ENCODE measurements at places on chromosomes 2 and 18. TPM values are rescaled to one million over a fixed set of nuclear protein-coding genes. Genes with fewer than 3 reads are reported as not detected.

PRKAG3 gene
- total RNA-seq = not detected

DNA sequence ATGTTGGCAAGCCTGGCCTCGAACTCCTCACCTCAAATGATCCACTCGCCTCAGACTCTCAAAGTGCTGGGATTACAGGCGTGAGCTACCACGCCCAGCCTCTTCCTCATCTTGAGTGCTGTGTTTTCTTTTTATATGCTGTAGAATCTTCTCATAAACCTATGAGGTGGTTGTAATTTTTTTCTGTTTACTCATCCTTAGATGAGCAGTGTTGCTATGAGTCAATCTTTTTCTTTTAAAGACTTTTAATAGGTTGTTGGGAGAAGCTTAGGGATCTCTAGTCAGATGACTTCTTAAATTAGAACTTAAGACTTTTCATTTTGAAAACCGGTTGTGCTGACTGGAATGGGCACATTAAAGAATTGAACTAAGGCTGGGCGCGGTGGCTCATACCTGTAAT lies 8.7 kb upstream of the AAK1 start:
- H3K27ac ChIP-seq = peak overlapping the region; percentile 60
- no peak overlapping the region for H3K4me3 ChIP-seq
- no peaks in the 10 kb centered on the region for H3K36me3 ChIP-seq
- H3K27me3 ChIP-seq = no peaks in the 10 kb centered on the region

ZNF385B gene
- not detected for total RNA-seq

GRCh38 chr2:226678422-226678821 lies 121.2 kb downstream of the IRS1 start:
- H3K27ac ChIP-seq = no peak overlapping the region
- no peak overlapping the region for H3K4me3 ChIP-seq
- DNase-seq = no peak
- H3K36me3 ChIP-seq = no peaks in the 10 kb centered on the region

TIGD1 gene
- 3.7 TPM for total RNA-seq

TCF23 gene
- not detected for total RNA-seq

- no peak overlapping the region for H3K27ac ChIP-seq
- H3K4me3 ChIP-seq = no peak overlapping the region
- no peaks in the 10 kb centered on the region for H3K36me3 ChIP-seq
- no peaks in the 10 kb centered on the region for H3K4me1 ChIP-seq
- DNase-seq = no peak
- H3K27me3 ChIP-seq = peaks cover 9% of the 10 kb centered on the region
Measured at GRCh38 chr2:66235428-66235827, 199.5 kb upstream of the MEIS1 start.

DNA sequence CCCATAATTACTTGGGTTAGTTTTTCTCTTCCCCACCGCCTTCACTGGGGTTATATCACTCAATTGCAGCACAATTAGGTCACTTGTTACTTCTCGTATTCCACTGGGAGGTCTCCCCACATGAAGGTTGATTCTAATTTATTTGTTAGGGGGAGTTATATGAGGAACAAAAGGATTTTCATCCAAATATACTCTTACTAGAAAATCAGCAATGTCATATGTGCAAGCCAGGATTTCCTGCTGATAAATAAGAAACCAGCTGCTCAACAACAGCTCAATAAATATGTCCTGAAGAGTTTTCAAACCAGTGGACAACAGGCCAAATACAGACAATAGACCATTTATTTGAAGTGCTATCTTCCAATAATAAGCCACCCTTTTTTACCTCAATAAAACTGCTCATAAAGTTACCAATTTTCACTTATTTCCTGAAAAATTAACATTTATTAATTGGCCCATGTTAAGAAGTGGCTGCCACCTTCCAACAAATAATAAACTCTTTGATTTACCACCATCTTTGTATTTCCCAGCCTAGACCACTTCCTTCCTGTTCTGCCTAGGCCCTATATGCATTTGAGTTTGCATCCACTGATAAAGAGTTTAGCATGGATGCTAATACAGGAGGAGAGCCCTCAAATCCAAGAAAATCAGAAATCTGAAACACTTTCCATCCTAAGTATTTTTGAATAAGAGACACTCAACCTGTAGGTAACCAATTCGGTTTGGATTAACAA lies 184.4 kb upstream of the SLC39A10 start:
- no peaks in the 10 kb centered on the region for H3K36me3 ChIP-seq
- H3K4me1 ChIP-seq = 0 out of 2 replicates have a peak, but pooled peaks cover 4% of the 10 kb centered on the region
- no peak overlapping the region for H3K4me3 ChIP-seq
- H3K27ac ChIP-seq = no peak overlapping the region
- DNase-seq = no peak
- H3K27me3 ChIP-seq = no peaks in the 10 kb centered on the region

ERBB4 gene
- not detected for total RNA-seq

DNA sequence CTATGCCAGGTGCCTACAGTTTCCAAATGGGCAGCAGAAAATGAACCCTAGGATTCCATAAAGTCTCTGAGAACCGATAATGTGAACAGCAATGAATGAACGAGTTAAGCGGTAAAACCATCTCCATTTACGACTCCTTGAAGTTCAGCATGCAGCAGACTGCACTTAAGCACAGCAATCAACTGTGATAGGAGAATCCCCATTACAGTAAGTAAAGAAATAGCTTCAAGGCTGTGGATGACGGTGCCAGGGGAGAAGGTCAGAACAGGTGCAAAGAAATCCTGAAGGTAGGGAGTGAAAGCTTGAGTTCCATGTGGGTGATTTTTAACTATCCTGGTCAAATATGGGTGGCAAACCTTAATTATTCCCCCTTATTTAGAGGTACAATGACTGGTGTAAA lies 444.4 kb downstream of the NCKAP5 start:
- no peak overlapping the region for H3K27ac ChIP-seq
- no peak for DNase-seq
- H3K36me3 ChIP-seq = no peaks in the 10 kb centered on the region
- no peaks in the 10 kb centered on the region for H3K27me3 ChIP-seq
- no peak overlapping the region for H3K4me3 ChIP-seq

DNA sequence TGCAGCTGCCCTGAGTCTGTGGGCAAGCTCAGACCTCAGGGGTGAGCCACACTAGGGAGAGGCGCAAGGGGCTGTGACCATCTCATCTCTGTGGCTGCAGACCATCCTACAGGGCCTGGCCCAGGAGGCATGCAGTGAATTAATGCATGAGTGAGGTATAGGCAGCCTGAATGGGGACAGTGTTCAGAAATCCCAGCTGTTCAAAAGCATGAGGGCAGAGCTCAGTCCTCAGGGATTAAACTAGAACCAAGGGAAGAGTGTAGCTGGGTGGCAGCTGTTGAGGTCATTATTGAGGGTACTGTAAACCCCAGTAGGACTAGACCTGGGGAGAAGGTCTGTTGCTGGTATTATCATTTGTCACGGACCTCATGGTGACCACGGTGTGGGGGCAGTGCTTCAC lies 17.0 kb downstream of the TMEM177 start:
- H3K4me1 ChIP-seq = peaks cover 11% of the 10 kb centered on the region
- no peak for DNase-seq
- H3K36me3 ChIP-seq = no peaks in the 10 kb centered on the region

GRCh38 chr18:55106466-55106865 lies 147.2 kb upstream of the CCDC68 start:
- DNase-seq = no peak
- H3K27ac ChIP-seq = no peak overlapping the region
- H3K4me1 ChIP-seq = no peaks in the 10 kb centered on the region
- no peaks in the 10 kb centered on the region for H3K27me3 ChIP-seq

MARS2 gene
- 4.1 TPM for total RNA-seq

GPR45 gene
- 0.29 TPM for total RNA-seq

GRCh38 chr2:99827296-99827999 lies 314.9 kb downstream of the AFF3 start:
- H3K4me1 ChIP-seq = no peaks in the 10 kb centered on the region
- DNase-seq = no peak
- no peaks in the 10 kb centered on the region for H3K36me3 ChIP-seq
- H3K4me3 ChIP-seq = no peak overlapping the region
- no peak overlapping the region for H3K27ac ChIP-seq
- no peaks in the 10 kb centered on the region for H3K27me3 ChIP-seq

CELF4 gene
- total RNA-seq = not detected

DNA sequence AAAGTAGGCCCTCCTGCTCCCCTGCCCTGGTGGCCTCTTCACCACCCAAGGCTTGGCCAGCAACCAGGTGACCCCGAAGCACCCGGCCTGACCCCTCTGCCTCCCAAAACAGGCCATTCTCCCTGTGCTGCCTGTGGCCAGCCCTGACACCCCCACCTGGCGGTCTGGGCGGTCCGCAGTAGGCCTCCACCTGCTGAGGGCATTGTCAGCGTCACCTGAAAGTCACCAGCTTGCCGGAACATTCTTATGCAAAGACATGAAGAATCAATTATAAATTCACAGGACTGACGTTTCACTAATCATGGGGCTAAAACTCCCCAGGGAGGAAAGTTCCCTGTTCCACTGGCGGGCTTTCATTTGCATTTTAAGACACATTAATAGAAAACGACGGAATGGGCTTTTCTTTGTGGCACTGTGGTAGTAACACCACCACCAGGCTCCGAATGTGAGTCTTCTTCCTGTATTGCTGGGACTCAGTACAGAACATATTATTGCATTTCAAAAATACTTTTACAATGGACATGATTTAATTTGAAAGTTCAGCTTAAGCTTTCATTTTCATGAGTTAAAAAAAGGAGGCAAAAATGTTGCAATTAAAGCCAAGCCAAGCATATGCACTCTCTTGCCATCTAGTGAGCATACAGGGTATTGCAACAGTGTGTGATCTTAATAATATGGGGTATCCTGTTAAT lies 57.4 kb downstream of the ADI1 start:
- no peak for DNase-seq

- H3K36me3 ChIP-seq = no peaks in the 10 kb centered on the region
- H3K27me3 ChIP-seq = no peaks in the 10 kb centered on the region
Measured at GRCh38 chr2:8158711-8159110, 523.1 kb upstream of the ID2 start.

DNA sequence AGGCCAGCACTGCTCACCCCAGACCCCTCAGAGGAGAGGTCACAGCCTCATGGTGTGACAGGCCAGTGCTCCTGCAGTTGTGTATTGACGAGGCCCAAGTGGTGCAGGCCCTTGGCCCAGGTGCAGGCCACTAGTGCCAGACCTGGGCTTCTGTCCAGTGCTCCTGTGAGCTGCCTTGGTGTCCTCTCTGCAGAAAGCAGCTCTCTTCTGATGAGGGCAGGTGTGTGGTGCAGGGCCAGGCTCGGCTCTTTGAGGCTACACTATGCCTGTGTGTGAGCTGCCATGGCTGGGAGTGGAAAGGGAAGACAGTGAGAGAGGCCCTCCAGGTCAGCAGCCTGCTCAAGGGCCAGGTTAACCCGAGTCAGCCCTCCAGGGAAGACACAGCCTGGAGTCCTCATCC lies 17.1 kb downstream of the EHD3 start:
- no peaks in the 10 kb centered on the region for H3K27me3 ChIP-seq
- no peak for DNase-seq
- H3K36me3 ChIP-seq = no peaks in the 10 kb centered on the region
- H3K4me1 ChIP-seq = peaks cover 4% of the 10 kb centered on the region

DNA sequence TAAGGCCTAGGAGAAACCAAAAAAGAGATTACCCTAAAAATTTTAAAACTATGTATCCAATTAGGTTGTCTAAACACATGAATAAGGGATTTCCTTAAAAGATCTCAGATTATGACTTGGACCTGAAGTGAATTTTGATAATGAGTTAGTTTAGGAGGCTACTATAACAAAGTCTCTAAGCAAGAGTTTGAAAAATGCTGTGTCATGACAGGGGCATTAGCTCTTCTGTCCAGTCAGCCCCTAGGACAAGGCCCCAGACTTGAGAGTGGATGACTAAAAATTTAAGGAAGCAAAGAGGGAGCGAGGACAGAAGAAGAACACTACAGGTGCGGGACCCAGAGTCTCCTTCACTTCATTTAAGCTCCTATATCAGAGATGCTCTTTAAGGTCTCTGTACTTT lies 135.9 kb downstream of the DTNB start:
- no peak overlapping the region for H3K4me3 ChIP-seq
- no peak overlapping the region for H3K27ac ChIP-seq
- no peaks in the 10 kb centered on the region for H3K27me3 ChIP-seq
- no peaks in the 10 kb centered on the region for H3K4me1 ChIP-seq
- no peak for DNase-seq
- H3K36me3 ChIP-seq = no peaks in the 10 kb centered on the region

ZNF512 gene
- 35.2 TPM for total RNA-seq

ATP6V1B1 gene
- not detected for total RNA-seq

GRCh38 chr2:215664847-215665525 lies 229.1 kb upstream of the FN1 start:
- H3K27ac ChIP-seq = peak overlapping the region; percentile 55
- no peaks in the 10 kb centered on the region for H3K27me3 ChIP-seq
- H3K4me1 ChIP-seq = peaks cover 18% of the 10 kb centered on the region
- no peaks in the 10 kb centered on the region for H3K36me3 ChIP-seq
- peak; percentile 61 for DNase-seq

GRCh38 chr2:161961061-161961460 lies 113.0 kb downstream of the DPP4 start:
- H3K4me3 ChIP-seq = no peak overlapping the region
- H3K36me3 ChIP-seq = no peaks in the 10 kb centered on the region
- no peaks in the 10 kb centered on the region for H3K4me1 ChIP-seq
- H3K27ac ChIP-seq = no peak overlapping the region
- H3K27me3 ChIP-seq = peaks cover 13% of the 10 kb centered on the region
- DNase-seq = no peak

C2orf78 gene
- total RNA-seq = 0.03 TPM

- peak overlapping the region; percentile 96 for H3K27ac ChIP-seq
- H3K36me3 ChIP-seq = peaks cover 68% of the 10 kb centered on the region
- no peak overlapping the region for H3K4me3 ChIP-seq
- peaks cover 64% of the 10 kb centered on the region for H3K4me1 ChIP-seq
- DNase-seq = no peak
Measured at GRCh38 chr2:230783101-230783500, 70.5 kb downstream of the CAB39 start.

GRCh38 chr2:240997856-240998705 lies at the start of gene SNED1:
Gene SNED1 (plus strand): TSS chr2:240998618. CDS start chr2:240998838, 220 bp downstream.
- no peaks in the 10 kb centered on the region for H3K27me3 ChIP-seq
- peak within 1 kb of the TSS; percentile 74 for H3K27ac ChIP-seq
- H3K4me3 ChIP-seq = peak within 1 kb of the TSS; percentile 93
- peaks cover 26% of the 10 kb centered on the region for H3K4me1 ChIP-seq
- peaks cover 37% of the 10 kb centered on the region for H3K36me3 ChIP-seq
- peak; percentile 85 for DNase-seq

DNA sequence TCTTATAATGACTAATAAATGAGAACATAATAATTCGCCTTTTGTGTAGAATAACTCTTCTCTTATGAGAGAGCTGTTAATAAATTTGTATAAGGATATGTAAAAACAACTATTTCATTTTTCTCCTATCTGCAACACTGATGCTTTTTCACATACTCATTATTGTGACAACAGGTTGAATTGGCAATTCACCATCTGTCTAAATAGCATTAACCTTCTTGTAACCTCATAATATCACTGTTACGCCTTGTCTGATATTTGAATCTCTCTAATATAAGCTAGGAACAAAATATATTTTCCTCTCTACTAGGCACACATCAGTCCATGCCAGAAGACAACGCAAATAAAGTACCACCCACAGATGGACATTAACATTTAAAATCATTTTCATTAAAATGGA lies 938.9 kb downstream of the CPS1 start:
- no peaks in the 10 kb centered on the region for H3K27me3 ChIP-seq
- no peaks in the 10 kb centered on the region for H3K36me3 ChIP-seq
- H3K27ac ChIP-seq = no peak overlapping the region
- DNase-seq = no peak

ABCA12 gene
- not detected for total RNA-seq

OR6B2 gene
- total RNA-seq = not detected

SPR gene
- total RNA-seq = 35.8 TPM

CFAP53 gene
- 0.08 TPM for total RNA-seq

ADGRF3 gene
- 0.18 TPM for total RNA-seq

GRCh38 chr18:2590303-2590702 lies 18.9 kb downstream of the NDC80 start:
- H3K4me3 ChIP-seq = no peak overlapping the region
- H3K27me3 ChIP-seq = no peaks in the 10 kb centered on the region
- H3K36me3 ChIP-seq = peaks cover 86% of the 10 kb centered on the region
- peaks cover 5% of the 10 kb centered on the region for H3K4me1 ChIP-seq
- H3K27ac ChIP-seq = no peak overlapping the region

All from SJSA1 (cell line).